ENCODE measurements at places on chromosomes 5 and 9.
A peak's percentile ranks its signal among the peaks of the same experiment; 100 is the strongest.

DNA sequence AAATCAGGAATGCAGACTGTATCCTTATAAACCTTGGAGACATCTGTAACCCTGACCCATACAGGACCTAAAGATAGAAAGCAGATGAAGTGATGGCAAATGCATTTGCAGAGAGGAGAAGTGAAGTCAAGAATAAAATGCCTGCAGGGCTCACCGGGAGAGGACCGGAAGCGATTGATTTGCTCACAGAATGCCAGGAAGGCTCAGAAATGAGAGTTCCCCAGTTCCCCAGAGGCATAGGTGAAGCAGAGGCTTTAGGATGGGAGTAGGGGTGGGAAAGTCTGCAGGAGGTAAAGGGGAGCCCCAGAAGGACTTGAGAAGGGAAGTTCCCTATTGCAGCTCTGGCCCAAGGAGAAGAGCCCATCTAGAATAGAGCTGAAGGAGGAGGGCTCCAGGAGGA is 63.9 kb upstream of the TNFAIP8 start:
- no peak for DNase-seq

GRCh38 chr9:118230329-118230728 is 526.1 kb downstream of the TLR4 start:
- no peak for DNase-seq

DNA sequence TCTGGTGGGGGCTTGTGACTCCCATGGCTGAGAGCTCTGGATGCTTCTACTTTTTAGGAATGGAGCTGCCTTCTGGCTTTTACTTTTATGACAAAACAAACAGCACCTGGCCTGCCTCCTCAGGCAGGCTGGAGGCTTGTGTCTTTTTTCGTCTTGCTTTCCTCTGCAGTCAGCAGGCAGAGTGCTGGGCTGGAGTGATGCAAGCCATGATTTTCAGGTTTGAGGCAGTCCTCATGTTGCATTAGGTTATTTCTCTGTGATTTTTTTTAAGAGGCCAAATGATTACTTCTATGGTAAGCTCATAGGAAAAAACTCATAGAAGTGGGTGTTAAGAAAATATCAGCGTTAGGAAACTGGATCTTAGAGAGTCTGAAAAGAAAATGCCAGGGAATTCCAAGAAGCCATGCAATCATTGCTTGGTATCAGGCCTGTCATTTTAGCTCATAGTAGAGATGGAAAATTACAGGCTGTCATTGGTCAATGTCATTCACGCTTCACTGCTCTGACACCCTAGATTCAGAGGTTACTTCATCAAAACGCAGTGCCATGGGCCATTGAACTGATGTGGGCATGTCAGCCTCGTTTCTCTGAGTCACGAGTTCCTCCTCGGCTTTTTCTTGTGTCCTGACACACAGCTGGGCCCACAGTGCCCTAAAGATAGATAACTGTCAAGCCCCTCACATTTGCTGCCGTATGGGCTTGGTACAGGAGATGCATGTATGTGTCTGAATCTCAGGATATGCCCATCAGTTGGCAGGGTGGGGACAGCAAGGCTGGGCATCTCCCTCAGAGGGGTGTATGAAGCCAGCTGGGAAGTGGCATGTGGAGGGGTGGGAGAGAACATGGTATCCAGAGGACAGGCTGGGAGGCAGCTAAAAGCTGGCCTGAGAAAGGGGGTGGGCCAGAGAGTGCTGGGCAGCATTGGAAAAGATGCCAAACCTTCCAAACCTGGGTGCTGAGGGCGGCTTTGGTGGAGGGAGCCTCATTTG is 151.8 kb downstream of the HSPA4 start:
- DNase-seq: no peak

DNA sequence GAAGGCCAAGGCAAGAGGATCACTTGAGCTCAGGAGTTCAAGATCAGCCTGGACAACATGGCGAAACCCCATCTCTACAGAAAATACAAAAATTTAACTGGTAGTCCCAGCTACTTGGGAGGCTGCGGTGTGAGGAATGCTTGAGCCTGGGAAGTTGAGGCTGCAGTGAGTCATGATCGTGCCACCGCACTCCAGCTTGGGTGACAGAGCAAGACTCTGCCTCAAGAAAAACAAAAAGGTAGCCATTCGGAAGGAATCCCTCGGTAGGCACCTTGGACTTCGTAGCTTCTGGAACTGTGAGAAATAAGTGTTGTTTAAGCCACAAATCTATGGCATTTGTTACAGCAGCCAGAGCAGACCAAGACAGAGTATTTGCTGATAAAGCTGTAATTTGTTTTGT is 174.2 kb downstream of the DCP2 start:
- no peak for DNase-seq

DNA sequence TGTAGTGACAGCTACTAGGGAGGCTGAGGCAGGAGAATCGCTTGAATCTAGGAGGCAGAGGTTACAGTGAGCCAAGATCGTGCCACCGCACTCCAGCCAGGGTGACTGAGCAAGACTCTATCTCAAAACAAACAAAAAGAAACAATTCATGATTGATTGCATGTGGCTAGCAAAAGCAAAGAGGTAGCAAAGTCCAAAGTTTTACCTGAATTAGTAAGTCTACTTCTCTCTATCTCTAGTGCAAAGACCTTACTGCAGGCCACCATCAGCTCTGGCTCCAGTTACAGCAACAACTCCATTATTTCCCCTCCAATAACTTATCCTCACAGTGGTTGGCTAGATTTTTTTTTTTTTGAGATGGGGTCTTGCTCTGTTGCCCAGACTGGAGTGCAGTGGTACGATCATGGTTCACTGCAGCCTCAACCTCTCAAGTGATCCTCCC is 6.2 kb upstream of the SAR1B start:
- no peak for DNase-seq

GRCh38 chr5:92337772-92338234 is 954.7 kb upstream of the ARRDC3 start:
- no peak for DNase-seq

- no peak for DNase-seq
Measured at GRCh38 chr9:134058716-134059115, 9.1 kb downstream of the BRD3 start.

GRCh38 chr5:44002381-44002901 is 386.8 kb downstream of the FGF10 start:
- DNase-seq: no peak

GRCh38 chr9:93520523-93520922 is 55.9 kb upstream of the PHF2 start:
- peak; percentile 49 for DNase-seq

DNA sequence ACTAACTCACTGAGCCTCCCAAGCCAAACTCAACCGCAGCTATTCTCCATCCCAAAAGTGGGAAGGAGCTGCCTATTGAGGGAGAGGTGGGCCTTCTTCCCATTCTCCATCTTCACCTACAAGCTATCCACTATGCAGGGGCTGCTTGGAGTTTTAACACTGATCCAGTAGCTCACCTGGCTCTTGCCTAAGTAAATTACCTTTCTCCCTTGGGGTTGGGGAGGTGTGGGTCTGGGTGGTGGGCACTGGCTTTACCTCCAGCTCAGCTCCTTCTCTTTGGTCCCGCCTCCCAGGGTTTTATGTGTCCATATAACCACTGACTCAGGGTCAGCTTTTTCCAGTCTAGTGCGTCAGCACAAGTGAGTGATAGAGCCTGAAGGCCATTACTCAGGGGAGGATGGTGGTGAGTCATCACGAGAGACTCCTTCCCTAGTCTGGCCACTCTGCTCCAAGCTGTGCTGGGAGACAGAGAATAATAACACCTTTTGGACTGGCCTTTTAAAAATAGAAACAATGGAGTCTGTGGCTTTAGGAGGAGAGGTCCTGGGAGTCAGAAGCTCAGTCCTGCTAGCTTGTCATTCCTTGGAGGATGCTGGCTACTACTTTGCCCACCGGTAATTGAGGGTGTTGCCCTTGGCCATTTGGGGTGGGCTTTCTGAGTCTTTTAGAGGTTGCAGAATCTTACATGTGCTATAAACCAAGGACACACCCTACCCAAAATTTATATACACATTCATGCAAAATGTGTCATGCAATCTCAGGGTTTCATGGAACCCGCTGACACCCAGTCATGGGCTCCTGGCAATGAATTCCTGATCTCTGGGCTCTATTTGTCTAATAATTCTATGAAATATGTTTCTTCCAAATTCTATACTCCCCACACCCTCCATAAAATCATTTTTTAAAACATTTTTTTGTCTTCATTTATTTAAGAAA is 35.6 kb upstream of the ATP6V1G1 start:
- DNase-seq: no peak

- no peak for DNase-seq
Measured at GRCh38 chr5:74243634-74244033, 396.9 kb downstream of the ENC1 start.

DNA sequence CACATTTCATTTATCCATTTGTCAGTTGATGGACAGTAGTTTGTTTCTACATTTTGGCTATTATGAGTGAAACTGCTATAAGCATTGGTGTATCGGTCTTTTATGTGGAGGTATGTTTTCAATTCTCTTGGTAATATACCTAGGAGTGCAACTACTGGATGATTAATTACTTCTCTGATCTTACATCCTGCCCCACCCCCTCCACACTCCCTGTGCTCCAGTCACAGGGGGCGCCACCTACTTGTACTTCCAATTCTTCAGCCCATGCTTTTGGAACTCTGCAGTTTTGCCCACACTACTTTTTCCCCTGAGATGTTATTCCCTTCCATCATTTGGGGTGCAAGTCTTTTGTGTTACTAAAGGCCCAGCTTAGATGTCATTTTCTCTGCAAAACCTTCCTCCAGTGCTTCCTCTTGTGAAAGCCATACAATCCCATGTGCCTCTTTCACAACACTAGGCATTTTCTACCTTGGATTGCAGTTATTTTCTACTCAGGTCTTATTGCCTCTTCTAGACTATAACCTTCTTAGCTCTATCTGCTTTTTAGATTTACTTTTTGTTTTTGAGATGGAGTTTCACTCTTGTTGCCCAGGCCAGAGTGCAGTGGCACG is 42.1 kb downstream of the SEC61B start:
- DNase-seq: peak; percentile 54

- peak; percentile 35 for DNase-seq
Measured at GRCh38 chr9:91177661-91178280, 183.9 kb downstream of the AUH start.

- DNase-seq: peak; percentile 14
Measured at GRCh38 chr5:102048940-102049339, 247.1 kb downstream of the SLCO4C1 start.

DNA sequence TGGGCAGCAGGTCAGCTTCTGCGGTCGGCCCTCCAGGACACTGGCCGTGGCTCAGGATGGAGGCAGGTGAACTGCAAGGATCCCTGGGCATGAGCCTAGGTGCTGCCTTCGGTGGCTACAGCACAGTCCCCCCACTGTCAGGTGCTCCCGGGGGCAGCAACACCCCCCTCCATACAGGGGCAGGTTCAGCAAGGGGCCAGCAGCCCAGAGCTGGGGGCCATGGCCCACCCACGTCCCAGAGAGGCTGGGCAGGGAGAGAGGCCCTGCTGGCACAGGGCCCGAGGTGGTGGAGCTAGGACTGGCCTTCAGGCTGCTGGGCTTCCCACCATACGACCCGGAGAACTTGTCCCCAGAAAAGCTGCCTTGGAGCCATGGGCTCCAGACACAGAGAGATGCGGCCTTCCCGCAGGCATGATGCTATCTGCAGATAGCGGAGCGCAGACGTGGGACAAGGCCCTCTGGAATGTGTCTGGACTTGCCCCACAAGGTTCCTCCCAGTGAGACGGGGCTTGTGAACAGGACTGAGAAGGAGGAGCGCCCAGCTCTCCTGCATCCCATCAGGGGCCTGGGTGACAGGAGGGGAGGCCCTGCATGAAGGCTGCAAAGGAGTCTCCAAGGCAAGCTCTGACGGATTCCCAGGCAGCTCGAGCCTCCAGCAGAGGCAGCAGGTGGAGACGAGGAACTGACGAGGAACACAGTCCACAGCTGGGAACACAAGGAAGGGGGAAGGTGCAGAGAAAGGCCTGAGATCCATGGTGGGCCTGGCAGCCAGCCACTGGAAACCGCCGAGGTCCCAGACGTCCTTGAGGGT is 111.1 kb downstream of the VAV2 start:
- DNase-seq: no peak

DNA sequence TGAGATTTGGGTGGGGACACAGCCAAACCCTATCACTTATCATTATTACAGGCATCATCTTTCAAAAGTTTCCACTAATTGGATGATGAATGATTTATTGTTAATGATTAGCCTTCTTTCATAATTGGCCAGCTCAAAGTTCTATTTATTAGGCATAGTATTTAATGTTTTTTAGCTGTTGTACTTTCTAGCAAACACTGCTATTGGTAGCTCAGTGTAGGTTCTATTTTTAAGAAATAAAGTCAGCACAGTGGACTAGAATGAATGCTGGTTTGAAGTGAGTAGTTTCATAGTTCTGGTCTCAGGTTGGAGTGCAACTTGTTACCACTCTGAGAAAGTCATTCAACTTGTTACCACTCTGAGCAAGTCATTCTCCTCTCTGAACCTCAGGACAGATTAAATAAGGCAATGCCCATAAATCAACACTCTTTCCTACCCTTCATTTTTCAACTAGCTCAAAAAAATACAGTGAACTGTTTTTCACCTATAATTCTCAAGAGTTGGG is 46.9 kb downstream of the JAKMIP2 start:
- DNase-seq: no peak

- DNase-seq: no peak
Measured at GRCh38 chr5:96338091-96338490, 95.0 kb downstream of the PCSK1 start.

- DNase-seq: peak; percentile 13
Measured at GRCh38 chr5:14003936-14004335, 59.4 kb upstream of the DNAH5 start.

- no peak for DNase-seq
Measured at GRCh38 chr5:83553000-83553486, 81.5 kb downstream of the VCAN start.

DNA sequence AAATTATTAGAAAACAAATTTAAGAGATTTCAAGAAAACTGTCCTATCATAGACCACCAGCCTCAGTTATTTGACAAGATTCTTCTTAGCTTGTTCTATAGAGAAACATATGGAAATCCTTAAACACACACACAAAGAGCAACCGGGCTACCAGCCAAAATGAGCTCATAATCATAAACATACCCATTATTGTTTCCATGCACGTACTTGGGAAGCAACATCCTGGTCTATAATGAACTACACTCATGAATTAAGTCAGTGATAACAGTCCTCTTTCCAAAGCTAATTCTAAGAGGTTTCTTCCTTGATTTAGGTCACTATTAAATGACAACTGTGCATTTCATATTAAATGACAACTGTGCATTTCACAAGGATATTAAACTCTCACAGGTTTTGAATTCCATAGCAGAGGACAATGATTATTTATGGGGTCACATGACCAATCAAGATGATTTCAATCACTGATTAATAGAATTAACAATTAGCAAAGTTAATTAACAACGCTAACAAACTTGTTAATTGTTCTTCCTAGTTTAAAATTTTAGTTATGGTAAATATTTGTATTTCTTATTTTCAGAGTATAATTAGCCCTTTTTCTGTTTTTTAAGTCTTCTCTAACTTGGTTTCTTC is 77.0 kb downstream of the OXCT1 start:
- no peak for DNase-seq

- no peak for DNase-seq
Measured at GRCh38 chr5:133110709-133111108, 58.9 kb downstream of the HSPA4 start.
